ENCODE measurements at places on chromosomes 5 and 9. TPM values are rescaled to one million over a fixed set of nuclear protein-coding genes. Genes with fewer than 3 reads are reported as not detected.

Gene GLT6D1
- not detected for total RNA-seq

GRCh38 chr9:124499216-124499615, 8.0 kb downstream of the NR5A1 start:
- H3K4me1 ChIP-seq: no peaks in the 10 kb centered on the region
- peaks cover 33% of the 10 kb centered on the region for H3K27me3 ChIP-seq
- no peak overlapping the region for H3K4me3 ChIP-seq
- DNase-seq: no peak

DNA sequence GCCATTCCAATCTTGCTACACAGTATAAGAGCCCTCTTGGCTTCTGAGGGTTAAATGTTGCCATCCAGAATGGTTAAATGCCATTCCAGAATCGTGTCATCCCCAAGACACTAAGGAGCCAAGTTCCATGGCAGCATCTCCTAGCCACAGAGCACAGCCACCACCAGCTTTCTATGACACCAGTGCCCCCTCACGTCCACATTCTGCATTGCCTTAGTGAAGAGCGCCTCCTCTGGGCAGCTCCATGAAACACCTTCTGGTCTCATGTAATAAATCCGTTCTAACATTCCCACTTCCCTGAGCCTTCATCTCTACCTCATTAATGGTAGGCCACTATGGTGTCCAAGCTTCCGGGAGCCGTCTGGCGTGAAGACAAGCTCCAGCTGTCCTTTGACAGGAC, 12.4 kb downstream of the CBY3 start:
- H3K4me1 ChIP-seq: no peaks in the 10 kb centered on the region
- H3K27me3 ChIP-seq: no peaks in the 10 kb centered on the region
- H3K36me3 ChIP-seq: no peaks in the 10 kb centered on the region
- no peak overlapping the region for H3K27ac ChIP-seq
- H3K4me3 ChIP-seq: no peak overlapping the region

DNA sequence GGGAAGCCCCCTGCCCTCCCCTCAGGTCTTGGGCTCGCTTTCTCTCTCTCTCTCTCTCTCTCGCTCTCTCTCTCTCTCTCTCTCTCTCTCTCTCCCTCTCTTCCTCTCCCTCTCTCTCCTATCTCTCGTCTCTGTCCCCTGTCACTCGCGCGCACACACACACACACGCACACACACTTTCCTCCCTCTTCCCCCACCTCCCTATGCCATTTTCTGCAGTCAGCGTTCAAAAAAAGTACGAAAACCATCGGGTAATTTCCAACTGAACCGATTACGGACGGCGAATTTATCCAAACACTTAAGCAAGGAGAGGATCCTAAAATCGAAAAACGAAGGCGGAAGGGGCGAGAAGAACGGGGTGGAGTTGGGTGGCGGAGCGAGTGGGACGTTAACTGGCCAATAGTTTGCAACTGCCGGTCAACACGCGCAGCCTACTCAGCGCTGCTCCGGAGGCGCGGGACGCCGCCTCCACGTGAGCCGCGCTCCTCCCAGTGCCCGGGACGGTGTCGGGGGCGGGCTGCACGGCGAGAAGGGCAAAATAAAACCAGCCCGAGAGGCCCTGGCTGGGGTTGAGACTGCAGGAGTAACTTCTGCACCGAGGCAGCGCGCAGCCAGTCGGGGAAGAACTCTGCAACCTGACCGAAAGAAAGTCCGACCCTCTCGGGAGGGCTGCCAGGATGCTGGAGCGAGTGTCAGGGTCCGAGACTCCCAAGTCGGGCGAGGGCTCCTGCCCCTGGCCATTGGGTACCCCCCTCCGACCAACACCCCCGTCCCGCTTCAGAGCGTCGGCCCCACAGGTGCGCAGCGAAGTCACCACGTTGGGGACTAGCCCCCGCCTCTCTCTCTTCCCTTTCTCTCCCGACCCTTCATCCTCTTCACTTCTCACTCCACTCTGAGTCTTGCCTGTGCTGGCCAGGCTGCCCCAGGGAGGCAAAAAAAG, 24.9 kb upstream of the ELAVL2 start:
- no peaks in the 10 kb centered on the region for H3K27me3 ChIP-seq
- no peak overlapping the region for H3K4me3 ChIP-seq
- H3K36me3 ChIP-seq: no peaks in the 10 kb centered on the region
- no peak overlapping the region for H3K27ac ChIP-seq
- no peaks in the 10 kb centered on the region for H3K4me1 ChIP-seq

DNA sequence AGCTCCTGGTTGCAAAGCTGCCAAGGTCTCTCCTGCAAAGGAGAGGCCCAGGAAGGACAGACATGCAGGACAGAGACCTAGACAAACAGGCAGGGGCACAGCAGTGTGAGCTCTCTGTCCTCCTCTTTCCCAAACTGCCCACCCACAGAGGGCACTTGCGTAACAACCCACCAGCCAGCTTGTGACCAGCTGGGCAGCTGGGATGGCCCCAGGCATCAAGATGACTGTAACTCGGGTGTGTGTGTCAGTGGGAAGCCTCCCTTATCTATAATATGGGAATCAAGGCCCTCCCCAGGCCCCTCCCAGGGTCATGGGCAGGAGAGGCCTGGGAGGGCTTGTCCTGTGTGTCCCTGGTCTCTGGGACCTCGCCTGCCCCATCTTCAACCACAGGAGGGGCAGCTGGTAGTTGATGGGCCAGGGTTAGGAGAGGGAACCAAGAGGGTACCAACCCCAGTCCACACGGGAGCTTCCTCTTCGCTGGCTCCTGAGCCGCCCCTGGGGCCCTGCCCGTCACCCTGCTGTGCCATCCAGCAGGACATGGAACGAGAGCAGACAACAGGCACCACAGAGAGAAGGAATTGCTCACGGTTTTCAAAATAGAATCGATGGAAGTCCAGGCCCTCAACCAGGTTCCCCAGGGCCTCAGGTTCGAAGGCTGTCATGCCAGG, 37.9 kb downstream of the SLC6A7 start:
- no peak overlapping the region for H3K4me3 ChIP-seq
- no peak overlapping the region for H3K27ac ChIP-seq
